ENCODE measurements at places on chromosomes 12 and 14.

- no peak for DNase-seq
Observed at GRCh38 chr14:36467332-36467731, 52.7 kb downstream of the NKX2-1 start.

DNA sequence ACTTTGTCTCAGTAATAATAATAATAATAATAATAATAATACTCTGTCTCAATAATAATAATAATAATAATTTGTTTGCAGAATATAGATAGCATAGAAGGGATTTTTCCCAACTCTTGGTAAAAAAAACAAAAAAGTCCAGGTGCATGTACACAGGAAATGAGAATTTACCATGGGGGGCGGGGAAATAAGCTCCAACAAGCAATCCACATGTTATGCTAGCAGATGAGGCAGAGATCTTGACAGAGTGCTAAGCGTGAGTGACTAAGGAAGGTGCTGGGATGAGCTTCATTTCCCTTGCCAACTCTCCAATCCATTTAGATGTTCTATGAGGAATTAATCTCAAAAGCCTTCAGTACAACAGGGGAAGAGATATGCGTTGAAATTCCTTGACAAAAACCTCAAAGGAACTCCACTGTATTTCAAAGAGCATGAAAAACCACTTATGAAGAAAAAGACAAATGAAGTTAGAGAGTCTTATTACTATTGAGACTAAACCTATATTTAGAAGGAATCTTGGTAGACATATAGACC, 44.9 kb upstream of the GTF2A1 start:
- no peak for DNase-seq

- DNase-seq: no peak
Observed at GRCh38 chr12:118618695-118619094, 242.3 kb downstream of the SUDS3 start.

- no peak for DNase-seq
Observed at GRCh38 chr12:120821878-120822277, 82.3 kb downstream of the SPPL3 start.

GRCh38 chr14:65470404-65470880, 57.9 kb downstream of the FUT8 start:
- no peak for DNase-seq

DNA sequence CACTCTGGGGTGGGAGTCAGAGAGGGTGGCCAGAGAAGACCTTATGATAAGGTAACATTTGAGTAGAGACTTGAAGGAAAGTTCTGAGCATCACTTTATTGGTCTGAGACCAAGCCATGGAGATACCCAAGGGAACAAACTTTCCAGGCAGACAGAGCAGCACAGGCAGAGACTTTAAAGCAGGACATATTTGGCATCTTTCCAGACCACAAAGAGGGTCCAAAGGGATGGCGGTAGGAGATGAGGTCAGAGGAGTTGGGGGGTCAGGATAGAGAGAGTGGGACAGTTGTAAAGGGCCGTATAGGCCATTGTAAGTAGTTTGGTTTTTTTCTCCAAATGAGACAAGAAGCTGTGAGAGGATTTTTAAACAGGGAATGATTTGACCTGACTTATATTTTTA, 344.4 kb downstream of the SEC23A start:
- no peak for DNase-seq

DNA sequence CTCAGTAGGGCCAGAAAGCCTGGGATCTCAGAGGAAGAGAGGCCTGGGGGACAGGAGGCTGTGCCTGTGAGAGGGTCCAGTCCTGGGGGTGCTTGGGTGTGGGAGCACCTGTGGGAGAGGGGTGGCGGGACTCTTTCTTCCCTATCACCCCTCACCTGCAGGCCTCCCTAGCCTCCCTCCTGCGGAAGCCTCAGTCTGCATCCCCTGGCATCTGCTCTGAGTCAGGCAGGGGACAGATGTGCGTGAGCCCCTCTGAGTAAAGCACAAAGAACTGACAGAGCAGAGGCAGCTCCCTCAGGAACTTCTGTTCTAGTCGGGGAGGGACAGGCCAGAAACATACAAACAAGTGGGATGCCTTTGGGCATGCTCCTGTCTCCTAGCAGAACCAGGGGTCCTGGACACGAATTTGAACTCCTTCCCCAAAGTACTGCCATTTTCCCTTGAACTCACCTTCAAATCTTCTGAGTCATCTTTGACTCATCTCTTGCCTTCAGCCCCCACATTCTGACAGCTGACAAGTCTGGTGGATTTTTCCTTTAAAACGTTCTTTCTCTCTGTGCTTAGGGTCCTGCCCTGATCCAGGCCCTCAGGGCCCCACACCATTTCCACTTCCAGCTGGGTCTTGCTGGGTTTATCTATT, 8.5 kb upstream of the HSP90AA1 start:
- DNase-seq: no peak

DNA sequence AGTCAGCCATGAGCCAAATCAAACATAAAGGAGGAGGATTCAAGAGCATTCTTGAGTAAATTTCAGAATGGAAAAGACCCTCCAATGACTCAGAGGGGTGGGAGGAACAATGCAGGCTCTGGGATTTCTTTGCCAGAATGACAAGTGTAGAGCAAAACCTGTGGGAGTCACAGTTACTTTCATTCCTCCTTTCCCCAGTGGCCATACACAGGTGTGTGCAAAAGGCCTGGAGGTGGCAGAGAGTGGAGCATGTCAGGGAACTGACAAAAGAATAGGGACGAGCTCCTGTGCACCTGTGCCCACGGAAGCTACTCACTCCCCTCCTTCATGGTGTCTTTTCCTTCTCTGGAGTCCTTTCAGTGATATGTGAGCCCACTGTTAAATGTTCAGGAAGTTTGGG, 9.4 kb upstream of the CIPC start:
- DNase-seq: no peak

DNA sequence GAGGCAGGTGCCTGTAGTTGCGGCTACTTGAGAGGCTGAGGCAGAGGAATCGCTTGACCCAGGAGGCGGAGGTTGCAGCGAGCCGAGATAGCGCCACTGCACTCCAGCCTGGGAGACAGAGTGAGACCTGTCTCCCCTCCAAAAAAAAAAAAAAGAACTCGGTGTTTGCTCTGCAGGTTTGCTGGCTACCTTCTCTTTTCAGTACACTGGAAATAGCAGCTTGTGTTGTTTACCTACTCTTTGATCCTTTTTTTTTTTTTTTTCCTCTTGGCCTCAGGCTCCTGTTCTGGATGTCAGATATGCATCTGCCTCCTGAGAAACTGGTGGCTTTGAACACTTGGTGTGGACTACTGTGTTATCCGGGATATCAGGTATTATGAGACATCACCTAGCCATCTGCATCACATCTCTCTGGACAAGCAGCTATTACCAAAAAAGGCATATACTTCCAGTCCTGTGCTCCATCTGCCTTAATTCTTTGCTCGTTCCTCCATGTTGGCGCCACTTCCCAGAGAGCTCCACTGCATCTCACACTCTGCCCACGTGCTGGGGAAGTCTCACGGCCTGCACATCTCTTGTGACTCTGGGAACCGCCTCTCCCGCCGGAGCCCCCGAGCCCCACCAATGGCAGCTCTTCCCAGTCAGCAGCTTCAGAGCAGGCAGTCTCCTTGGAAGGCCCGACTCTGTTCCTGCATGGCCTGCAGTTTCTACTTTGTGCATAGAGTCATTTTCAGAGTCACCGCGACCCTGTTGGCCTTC, 50.9 kb upstream of the TRAF3 start:
- peak; percentile 25 for DNase-seq

- no peak for DNase-seq
Observed at GRCh38 chr12:119457271-119457670, 122.7 kb downstream of the CCDC60 start.

GRCh38 chr12:98373025-98373554, 142.3 kb upstream of the TMPO start:
- peak; percentile 71 for DNase-seq

DNA sequence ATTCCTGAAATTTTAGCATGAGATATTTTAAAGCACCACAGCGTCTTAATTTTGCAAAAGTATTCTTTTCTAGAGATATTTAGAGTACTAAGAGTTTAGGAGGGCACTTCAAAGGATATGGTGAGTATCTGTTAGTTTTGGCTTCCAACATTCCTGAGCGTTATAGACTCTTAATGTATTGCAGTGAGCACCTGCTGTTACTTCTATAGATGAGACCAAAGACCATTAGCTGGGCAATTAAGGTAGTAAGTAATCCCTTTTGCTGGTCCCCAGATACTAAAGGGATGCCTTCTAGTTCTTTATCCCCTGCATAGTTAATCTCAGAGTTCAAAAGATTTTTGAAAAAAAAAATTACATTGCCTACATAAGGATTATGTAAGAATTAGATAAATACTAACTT, 975.6 kb downstream of the GALC start:
- no peak for DNase-seq

DNA sequence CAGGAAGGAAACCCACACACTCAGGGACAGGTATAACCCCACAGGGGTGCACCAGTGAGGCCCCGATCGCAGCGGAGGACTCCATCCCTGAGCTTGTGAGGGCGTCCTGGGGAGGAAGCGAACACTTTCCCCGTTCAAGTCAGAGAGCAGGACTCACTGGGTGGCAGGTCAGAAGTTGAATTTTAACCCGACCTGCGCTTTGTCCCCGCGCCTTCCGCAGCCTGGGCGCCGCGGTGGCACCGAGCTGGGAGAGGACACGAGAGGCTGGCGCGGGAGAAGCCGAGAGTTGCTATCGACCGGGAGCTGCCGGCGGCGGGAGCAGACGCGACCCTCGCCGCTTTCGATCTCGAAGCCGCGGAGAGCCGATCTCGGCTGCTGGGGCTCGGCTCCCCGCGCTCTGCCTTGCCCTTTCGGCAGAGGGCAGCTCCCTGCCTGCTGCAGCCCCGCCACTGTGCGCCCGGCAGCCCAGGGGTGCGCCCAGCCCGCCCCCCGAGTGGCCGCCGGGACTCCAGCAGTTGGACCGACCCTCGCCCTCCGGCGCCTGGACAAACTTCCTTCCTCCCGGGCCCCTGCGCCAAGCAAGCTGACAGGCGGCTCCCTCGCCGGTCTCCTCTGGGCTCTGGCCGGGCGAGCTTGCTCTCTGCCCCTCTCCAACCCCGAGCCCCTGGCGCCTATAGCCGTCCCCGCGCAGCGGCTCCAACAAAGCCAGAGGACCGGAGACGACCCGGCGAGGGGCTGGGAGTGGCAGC, 918 bp downstream of the LIN7A start:
- peak; percentile 74 for DNase-seq

DNA sequence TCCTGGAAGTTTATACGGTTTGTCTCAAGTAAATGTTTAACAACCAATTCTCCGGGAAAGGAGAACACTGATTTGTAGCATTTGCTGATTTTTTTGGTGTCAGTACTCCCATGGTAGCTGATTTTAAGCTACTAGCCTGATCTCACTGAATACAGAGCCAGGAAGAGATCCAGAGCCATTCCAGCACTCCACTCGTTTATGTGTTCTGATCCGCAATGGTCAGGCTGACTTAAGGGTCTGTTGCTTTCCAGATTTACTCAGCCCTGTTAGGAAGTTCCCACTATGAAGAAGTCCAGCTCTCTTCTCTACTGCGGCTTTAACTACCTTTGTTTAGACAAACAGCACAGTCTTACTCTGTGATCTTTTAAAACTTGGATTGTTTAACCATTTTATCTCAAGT, 38.0 kb upstream of the NID2 start:
- no peak for DNase-seq

DNA sequence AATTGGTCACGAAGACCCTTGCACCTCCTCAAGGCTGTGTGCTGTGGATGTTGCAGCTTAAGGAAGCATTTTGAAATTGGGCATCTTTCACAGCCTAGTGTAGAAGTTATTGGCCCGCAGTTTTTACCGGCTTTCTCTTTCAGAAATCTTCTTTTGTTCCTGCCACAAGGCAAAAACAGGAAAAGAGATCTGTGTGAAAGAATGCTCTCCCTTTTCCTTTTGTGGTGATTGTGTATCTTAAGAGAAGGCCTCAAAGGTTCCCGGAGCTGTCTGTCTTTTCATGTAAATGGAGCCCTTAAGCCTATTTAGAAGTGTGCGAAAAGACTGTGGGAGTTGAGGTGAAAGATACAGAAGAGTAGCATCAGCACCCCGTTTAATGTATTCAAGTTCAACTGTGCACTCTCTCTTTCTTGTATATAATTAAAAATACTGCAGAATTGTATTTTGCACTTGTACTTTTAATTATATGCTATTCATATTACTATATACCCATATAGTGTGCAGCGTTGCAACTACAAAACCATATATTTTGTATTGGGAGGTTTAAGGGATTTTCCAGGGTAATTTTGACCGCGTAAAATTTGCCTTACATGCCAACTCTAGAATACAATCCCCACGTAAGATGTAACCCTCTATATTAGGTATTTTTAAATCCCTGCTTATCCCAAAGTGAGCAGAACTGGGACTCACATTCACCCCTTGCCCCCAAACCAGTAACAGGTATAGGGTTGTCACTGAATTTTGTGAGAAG, 441.7 kb downstream of the RAD51B start:
- no peak for DNase-seq

All from NCI-H1092 treated with DMSO at 0.1 percent for 48 hours (cell line).